CD4-positive, CD25-positive, alpha-beta regulatory T cell (primary cell): ENCODE measurements at places on chromosomes 16 and 17.

DNA sequence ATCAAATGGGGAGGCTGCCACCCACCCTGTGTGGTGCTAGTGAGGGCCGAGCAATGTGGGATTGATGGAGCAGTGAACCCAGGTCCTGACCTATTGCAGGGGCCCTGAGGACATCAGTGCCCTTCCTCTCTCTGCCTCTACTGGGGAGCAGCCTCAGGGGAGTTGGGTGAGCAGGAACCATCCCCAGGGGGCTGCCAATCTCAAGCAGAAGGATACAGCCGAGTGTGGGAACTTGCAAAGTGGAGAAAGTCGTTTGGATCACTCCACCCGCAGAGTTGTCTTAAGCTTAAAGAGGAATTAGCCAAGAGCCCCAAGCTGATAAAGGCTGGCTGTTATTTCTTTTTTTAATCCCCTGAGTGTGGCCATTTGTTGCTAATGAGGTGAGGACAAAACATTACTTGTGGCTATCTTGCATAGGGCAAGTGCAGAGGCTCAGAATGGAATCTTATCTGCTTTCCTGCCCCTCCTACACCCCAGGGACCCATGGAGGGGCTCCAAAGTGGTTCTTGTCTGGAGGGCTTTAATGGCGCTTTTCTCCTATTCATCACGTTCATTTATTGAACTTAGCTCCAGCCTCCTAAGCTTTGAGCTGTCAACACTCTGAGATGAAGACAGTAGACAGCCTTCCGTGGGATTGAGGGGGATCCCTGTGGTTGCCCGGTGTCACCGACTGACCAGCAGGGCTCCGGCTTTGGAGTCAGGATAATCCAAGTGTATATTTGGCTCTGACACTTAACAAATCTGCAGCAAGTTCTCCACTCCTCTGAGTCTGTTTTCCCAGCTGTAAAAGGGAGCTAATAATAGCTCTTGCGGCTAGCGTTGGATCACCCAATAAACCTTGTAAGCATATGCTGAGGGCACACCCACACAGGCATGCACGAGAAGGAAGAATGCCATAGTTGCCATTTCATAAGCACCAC is 45.1 kb downstream of the MYH11 start:
- DNase-seq, result no peak
- H3K4me3 ChIP-seq, result no peak overlapping the region
- H3K4me1 ChIP-seq, result no peaks in the 10 kb centered on the region
- H3K27ac ChIP-seq, result no peak overlapping the region
- no peaks in the 10 kb centered on the region for H3K27me3 ChIP-seq
- H3K36me3 ChIP-seq, result no peaks in the 10 kb centered on the region

- DNase-seq, result no peak
- H3K4me3 ChIP-seq, result no peak overlapping the region
- H3K27ac ChIP-seq, result no peak overlapping the region
- no peaks in the 10 kb centered on the region for H3K27me3 ChIP-seq
Observed at GRCh38 chr16:5852151-5852550, 754.6 kb upstream of the EEF2KMT start.

DNA sequence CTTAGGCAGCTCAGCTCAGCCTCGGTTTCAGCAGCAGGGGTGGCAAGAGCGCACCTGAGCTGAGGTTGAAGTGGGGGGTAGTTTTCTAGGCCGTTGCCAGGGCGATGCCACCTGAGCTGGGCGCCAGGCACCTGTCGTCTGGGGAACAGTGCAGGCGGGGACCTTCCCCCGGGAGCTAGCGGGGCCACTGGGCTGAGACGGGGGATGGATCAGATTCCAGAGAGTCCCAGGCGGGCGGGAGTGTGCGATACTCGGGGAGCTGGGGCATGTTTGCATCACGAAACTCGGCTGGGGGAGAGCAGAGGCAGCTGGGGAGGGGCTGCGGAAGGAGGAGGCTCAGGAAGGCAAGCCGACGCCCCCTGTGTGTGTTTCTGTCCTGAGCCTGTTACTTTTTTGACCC is 477 bp upstream of the CLDN9 start:
- H3K27ac ChIP-seq, result no peak overlapping the region
- no peaks in the 10 kb centered on the region for H3K36me3 ChIP-seq
- no peak for DNase-seq
- H3K4me3 ChIP-seq, result no peak overlapping the region

DNA sequence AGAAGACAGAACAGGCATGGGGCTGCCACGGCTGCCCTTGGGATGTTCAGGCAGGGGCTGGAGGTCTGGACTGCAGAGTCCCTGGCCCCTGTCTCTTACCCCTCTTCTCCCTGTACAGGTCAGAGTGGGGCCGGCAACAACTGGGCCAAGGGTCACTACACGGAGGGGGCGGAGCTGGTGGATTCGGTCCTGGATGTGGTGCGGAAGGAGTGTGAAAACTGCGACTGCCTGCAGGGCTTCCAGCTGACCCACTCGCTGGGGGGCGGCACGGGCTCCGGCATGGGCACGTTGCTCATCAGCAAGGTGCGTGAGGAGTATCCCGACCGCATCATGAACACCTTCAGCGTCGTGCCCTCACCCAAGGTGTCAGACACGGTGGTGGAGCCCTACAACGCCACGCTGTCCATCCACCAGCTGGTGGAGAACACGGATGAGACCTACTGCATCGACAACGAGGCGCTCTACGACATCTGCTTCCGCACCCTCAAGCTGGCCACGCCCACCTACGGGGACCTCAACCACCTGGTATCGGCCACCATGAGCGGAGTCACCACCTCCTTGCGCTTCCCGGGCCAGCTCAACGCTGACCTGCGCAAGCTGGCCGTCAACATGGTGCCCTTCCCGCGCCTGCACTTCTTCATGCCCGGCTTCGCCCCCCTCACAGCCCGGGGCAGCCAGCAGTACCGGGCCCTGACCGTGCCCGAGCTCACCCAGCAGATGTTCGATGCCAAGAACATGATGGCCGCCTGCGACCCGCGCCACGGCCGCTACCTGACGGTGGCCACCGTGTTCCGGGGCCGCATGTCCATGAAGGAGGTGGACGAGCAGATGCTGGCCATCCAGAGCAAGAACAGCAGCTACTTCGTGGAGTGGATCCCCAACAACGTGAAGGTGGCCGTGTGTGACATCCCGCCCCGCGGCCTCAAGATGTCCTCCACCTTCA is 11.7 kb downstream of the TUBB3 start:
- peaks cover 2% of the 10 kb centered on the region for H3K27me3 ChIP-seq
- no peaks in the 10 kb centered on the region for H3K4me1 ChIP-seq
- H3K36me3 ChIP-seq, result no peaks in the 10 kb centered on the region
- no peak overlapping the region for H3K27ac ChIP-seq
- DNase-seq, result no peak

GRCh38 chr17:9763643-9764042 is 27.7 kb downstream of the DHRS7C start:
- no peak overlapping the region for H3K27ac ChIP-seq
- H3K4me1 ChIP-seq, result no peaks in the 10 kb centered on the region
- no peak overlapping the region for H3K4me3 ChIP-seq

DNA sequence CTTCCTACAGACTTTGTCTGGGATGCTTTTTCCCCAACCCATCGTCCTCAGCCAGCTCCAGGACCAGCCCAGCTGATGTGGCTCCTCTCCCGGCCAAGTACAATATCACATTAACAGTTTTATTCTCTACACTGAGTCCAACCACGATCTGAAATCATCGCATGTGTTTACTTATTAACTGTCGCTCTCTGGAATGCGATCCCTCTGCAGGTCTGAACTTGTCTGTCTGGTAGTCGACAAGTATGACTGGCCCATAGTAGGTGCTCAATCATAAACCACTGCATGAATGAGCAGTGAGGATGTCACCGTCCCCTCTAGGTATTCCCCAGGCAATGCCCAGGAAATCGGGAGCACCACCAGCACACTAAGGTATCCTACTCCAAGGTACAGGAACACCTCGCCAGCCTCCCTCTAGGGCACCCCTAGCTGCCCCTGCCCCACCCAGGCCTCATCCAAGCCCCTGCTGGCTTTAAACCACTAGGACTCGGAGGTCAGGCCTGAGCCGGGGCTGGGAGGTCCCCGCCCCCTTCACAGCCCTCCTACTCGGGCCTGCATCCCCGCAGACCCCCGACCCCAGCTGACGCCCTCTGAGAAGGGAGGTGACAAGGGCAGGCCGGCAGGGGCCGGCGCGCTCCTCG is 27.7 kb downstream of the RTN4RL1 start:
- peaks cover 8% of the 10 kb centered on the region for H3K4me1 ChIP-seq
- no peak for DNase-seq
- no peak overlapping the region for H3K27ac ChIP-seq
- H3K36me3 ChIP-seq, result no peaks in the 10 kb centered on the region
- peaks cover 7% of the 10 kb centered on the region for H3K27me3 ChIP-seq

- no peak overlapping the region for H3K4me3 ChIP-seq
- no peaks in the 10 kb centered on the region for H3K36me3 ChIP-seq
- H3K27me3 ChIP-seq, result no peaks in the 10 kb centered on the region
- H3K27ac ChIP-seq, result no peak overlapping the region
- no peak for DNase-seq
Observed at GRCh38 chr17:13921841-13922776, 147.2 kb upstream of the COX10 start.

GRCh38 chr16:30738984-30739951 is 9.0 kb upstream of the PHKG2 start:
- no peaks in the 10 kb centered on the region for H3K4me1 ChIP-seq
- H3K36me3 ChIP-seq, result peaks cover 48% of the 10 kb centered on the region
- no peak for DNase-seq
- no peaks in the 10 kb centered on the region for H3K27me3 ChIP-seq

DNA sequence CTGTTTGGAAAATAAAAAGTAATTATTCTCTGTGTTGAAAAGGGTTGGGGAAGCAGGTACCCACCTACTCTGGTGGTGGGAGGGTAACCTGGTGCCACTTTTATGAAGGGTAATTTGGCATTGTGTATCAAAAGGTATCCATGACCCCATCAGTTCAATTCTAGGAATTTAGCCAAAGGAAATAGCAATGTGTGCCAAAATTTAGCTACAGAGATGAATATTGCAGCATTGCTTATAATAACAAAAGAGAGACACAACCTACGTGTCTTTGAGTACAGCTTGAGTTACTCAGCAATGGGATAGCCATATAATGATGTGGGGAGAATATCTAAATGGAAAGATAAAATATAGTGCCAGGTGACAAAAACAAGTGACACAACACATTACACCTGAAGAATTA is 170.7 kb downstream of the NTN1 start:
- no peaks in the 10 kb centered on the region for H3K36me3 ChIP-seq
- no peaks in the 10 kb centered on the region for H3K4me1 ChIP-seq
- no peak overlapping the region for H3K27ac ChIP-seq
- no peak overlapping the region for H3K4me3 ChIP-seq

DNA sequence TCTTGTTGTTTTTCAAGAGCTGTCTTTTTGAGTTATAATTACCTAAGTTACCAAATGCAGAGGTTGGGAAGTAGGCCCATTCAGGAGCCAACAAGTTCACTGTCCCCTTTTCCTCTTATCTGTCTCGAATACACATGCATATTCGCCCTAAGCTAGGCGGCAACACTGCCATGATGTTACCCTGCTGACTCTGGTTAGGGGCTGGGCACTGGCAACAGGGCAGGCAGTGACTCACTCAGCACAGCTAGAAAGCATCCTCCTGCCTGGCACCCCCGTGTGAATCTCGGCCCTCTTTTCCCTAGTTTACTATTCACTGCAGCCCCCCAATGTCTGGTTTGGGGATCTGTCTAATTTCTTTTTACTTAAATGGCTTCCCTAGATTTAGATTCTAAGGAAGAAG is 13.8 kb downstream of the DBF4B start:
- no peak overlapping the region for H3K27ac ChIP-seq
- peaks cover 2% of the 10 kb centered on the region for H3K36me3 ChIP-seq
- H3K4me1 ChIP-seq, result no peaks in the 10 kb centered on the region
- DNase-seq, result no peak
- H3K27me3 ChIP-seq, result no peaks in the 10 kb centered on the region

- H3K4me1 ChIP-seq, result peaks cover 53% of the 10 kb centered on the region
- peak within 1 kb of the TSS; percentile 79 for H3K4me3 ChIP-seq
- DNase-seq, result peak; percentile 90
Observed at GRCh38 chr16:23835390-23836077, at the start of gene PRKCB. PRKCB (plus strand) TSS chr16:23835983.

- peaks cover 8% of the 10 kb centered on the region for H3K4me1 ChIP-seq
- peaks cover 41% of the 10 kb centered on the region for H3K36me3 ChIP-seq
- no peak overlapping the region for H3K27ac ChIP-seq
- H3K4me3 ChIP-seq, result no peak overlapping the region
- no peaks in the 10 kb centered on the region for H3K27me3 ChIP-seq
Observed at GRCh38 chr17:42347198-42347597, 41.0 kb downstream of the STAT3 start.

DNA sequence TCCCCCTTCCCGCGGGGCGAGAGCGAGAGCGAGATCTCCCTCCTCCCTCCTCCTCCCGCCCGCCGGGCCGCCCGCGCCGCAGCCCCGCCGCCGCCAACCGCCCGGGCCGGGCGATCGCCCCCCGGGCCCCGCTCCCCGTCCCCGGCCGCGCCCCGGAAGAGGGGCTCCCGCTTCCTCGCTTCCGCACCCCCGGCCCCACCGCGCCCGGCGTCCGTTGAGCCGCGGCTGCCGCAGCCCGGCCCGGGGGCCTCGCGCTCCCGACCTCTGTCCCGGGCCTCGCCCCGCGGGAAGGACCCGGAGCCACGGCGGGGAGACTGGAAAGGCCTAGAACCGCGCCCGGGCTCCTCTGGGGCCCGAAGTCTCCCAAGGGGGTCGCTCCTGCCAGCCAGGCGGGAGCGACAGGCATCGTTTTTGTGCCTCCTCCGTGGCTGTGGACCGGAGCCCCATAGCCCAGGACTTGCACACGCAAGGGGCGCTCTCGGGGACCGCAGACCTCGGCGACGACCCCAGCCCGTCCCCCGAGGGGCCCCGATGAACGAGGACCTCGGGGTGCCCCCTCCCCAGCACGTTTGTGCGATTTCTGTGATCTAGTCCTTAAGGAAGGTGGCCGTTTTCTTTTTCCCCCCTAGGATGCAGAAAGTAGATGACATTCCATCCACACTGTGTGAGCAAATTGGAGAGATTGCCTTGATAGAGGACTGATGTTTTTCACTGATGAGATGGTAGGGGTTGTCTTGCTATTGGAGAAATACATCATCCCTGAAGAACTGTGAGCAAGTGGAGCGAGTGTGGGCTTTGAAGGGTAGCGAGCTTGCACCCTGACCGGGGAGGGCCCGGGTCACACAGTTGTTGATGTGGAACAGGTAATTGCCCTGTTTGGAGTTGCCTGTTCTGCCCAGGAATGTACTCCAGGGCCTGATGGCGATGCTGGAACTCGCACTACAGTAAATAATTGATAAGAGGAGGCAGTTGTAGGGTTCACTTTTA is 611 bp downstream of the BANP start:
- H3K27ac ChIP-seq, result peak overlapping the region; percentile 93
- H3K27me3 ChIP-seq, result no peaks in the 10 kb centered on the region
- peaks cover 14% of the 10 kb centered on the region for H3K36me3 ChIP-seq
- DNase-seq, result no peak
- H3K4me1 ChIP-seq, result peaks cover 56% of the 10 kb centered on the region

GRCh38 chr16:65023802-65024201 is 98.1 kb downstream of the CDH11 start:
- DNase-seq, result no peak
- no peak overlapping the region for H3K4me3 ChIP-seq
- no peak overlapping the region for H3K27ac ChIP-seq
- no peaks in the 10 kb centered on the region for H3K27me3 ChIP-seq
